ENCODE measurements at places on chromosomes 13 and 19.

DNA sequence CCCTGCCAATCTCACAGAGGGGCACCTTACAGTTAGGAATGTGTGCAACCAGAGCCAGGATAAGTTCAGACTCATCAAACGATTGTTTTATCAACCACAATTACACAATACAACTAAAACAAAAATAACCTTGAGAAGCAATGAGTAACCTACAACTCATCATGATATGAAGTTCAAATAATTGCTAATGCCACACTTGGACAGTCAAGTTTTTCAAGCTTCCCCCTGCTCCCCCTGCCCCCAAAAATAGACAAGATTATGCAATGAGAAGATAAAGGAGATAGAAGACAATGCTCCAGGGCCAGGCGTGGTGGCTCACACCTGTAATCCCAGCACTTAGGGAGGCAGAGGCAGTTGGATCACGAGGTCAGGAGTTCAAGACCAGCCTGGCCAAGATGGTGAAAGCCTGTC lies 13.6 kb upstream of the KPNA3 start:
- no peak for DNase-seq

DNA sequence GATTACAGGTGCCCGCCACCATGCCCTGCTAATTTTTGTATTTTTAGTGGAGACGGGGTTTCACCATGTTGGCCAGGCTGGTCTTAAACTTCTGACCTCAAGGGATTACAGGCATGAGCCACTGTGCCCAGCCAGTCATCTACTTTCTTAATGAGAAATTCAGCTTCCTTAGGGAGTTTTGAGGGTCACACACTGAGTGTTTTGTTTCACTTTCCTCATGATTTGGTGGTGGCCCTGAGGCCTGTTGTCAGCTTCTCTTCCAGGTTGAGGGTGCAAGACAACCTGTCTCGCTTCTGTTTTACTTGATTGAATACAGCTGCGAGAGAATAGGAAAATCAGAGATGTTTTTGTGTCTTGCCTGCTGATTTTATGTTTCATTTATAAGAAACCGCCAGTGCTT lies 9.9 kb downstream of the FRY start:
- DNase-seq = no peak

DNA sequence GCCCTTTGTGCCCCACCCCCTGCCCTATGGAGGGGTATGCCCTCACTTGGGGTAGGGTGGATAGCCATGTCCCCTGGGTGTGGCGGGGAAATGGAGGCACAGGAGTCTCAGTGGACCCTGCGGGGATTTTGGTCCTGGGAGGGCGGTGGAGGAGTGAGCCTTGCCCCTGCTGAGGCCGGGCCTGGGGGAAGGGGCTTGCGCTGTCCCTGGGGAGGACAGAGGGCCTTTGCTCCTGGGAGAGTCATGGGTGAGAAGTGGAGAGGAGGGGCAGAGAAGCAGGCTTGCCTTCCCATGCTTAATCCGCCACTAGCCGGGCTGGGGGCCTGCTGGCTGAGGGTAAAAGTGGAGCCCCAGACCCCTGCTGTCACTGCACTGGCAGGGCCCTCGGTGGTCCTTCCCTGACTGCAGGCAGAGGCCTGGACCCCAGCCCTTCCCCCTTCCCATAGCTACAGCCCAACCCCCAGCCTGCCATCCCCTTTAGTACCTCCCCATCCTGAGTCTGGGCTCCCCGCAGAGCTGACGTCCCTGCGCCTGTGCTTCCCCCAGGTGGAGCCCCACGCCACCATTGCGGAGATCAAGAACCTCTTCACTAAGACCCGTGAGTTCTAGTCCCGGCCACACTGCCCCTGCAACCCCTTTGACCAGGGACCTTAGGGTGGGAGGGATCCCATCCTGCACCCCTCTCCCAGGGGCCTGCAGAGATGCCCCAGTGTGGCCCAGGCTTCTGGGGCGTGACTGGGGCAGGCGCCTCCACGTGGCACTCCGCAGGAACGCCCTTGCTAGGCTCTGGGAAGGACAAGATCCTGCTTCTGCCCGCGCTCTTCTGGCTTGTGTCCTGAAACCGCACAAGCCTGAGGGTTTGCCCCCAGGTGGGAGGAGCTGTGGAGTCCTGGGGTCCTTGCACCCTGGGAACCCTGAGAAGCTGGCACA lies 8.9 kb downstream of the NDUFB7 start:
- DNase-seq = no peak

GRCh38 chr19:11704626-11705025 lies 34.1 kb downstream of the ZNF823 start:
- DNase-seq = no peak

DNA sequence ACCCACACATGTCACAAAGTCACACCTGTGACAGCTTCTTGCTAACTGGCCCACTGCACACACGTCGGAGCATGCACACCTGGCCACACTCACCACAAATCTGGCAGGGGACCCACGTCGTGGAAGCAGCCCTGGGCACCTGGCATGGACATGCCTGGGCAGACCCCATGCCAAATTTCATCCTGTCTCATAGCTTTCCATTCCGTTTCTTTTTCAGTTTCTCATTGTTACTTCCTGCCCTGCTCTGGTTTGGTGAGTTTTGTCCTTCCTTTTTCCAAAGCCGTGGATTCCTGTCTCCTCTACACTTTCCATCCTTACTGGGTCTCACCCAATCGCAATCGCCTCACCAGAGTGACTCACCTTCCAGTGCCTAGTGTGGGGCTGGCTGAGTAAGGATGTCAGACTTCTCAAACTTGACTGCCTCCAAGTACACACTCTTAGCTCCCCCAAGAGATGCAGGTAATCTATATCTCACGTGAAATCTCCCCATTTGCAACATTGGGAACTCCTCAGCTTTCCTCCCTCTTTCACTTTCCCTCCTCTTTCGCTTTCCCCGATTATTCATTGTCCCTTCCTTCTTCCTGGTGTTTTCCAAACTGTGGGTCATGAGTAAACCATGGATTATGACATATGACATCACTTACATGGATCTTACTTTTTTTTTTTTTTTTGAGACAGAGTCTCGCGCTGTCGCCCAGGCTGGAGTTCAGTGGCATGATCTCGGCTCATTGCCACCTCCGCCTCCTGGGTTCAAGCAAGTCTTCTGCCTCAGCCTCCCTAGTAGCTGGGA lies 1.6 kb upstream of the BBC3 start:
- no peak for DNase-seq

DNA sequence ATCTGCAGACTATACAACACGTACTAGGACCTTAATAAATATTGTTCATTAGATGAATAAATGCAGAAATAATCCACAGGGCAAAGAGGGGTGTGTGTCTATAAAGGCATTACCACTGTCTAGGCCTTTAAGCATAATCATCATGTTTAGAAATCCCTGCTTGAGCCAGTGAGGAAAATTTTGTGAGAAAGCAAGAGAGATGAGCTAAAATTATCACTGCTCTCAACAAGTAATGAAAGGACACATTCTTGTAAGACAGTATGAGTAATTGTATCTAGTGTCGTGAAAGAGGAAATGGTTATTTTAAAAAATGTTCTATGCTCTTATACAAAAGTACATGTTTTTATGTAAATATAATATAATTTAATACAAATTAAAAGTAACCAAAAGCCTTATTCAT lies 1699.4 kb downstream of the PCDH9 start:
- no peak for DNase-seq

DNA sequence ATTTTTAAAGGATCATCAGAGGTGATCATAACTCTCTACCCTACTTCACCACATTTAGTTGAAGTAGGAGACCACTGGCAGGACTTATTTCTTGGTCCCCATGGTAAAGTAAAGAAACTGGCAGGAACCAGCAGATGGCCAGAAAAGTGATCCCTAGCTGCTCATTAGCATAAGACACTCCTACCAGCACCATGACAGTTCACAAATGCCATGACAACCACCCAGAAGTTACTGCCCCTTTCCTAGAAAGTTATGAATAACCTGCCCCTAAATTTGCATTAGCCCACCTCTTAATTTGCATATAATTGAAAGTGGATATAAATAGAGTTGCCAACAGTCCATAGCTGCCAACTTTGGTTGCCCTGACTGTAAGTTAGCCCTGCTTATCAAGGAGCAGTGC lies 18.4 kb upstream of the RUBCNL start:
- no peak for DNase-seq

DNA sequence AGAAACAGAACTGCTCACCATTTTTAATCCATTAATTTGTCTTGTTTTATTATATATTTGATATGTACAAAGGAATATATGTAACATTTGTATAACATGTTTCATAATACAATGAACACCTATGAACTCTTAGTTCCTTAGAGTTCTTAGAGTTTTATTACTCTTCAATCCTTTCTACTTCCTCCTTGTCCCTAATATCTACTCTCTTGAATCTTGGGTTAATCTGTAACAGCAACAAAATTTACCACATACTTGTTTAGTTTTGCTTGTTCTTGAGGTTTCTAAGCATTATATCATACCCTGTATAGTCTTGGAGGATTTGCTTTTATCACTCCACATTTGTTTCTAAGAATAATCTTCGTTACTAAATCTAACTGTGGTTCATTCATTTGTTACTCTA lies 151.4 kb downstream of the PDS5B start:
- no peak for DNase-seq

DNA sequence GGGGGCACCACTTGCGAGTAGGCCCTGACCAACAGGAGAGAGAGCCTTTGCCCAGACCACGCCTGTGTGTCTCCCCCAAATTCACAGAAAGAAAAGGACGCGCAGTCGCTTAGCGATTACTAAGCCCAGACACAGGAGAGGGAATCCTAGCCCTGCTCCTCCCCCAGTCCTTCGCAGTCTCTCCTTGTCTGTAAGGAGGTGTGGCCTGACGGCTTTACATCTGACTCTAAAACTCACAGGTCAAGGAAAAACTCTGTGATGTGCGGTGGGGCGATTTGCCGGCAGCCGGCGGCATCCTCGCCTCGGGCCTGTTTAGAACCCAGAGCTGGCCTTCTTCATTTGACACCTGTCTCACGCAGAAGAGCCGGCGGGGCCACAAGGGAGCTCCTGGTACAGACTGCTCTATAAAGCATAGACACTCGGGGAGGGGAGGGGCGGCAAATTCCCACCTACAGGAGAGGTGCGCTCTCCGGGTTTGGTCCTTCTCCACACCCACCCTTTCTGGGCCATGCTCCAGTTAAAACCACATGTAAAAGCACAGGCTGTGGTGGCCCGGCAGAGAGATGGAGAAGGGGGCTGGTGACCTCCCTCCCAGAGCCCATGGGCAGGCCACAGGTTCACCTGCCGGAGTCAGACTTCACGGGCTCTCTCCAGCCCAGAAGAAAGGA lies 17.8 kb downstream of the GPR12 start:
- no peak for DNase-seq

- no peak for DNase-seq
Observed at GRCh38 chr13:41025518-41025917, 6.4 kb upstream of the ELF1 start.

- DNase-seq = no peak
Observed at GRCh38 chr19:32458500-32459123, 53.0 kb downstream of the DPY19L3 start.

DNA sequence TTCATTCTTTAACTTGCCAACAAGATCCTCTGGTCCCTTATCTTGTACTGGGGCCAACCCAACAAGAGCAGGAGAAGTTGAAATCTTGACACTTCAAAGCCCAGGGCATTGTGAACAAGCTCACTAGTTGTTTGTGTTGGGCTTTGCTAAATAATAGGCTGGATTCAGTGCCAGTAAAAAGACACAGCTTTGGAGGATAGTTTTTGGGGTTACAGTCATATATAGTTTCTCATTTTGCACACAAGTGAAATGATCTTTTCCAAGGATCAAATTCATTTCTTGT lies 30.3 kb upstream of the LRCH1 start:
- DNase-seq = no peak

GRCh38 chr19:14434543-14435319 lies 1.6 kb downstream of the PKN1 start:
- no peak for DNase-seq

DNA sequence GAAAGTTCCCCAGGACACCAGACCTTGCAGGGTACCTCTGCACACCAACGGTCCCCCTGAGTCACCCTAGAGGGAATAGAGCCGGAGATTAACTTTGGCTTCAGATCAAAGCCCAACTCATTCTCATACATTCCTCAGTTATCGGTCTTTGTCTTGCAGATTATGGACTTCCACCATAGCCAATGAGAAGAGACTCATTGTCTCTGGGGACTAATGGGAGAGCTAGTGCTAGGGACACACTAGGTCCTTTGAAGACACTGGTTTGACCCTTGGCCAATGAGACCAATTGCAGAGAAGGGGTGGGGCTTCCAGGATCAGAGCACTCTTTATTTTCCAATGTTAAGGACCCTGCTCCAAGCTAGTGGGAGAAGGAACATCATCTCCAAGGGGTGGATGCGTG lies 6.1 kb downstream of the KLK7 start:
- no peak for DNase-seq

GRCh38 chr13:91058066-91058465 lies 289.4 kb upstream of the MIR17HG start:
- no peak for DNase-seq

GRCh38 chr13:47628666-47629065 lies 372.4 kb downstream of the SUCLA2 start:
- no peak for DNase-seq

GRCh38 chr13:32443111-32443510 lies 15.2 kb upstream of the N4BP2L1 start:
- no peak for DNase-seq

GRCh38 chr19:20153281-20153680 lies 13.7 kb upstream of the ZNF486 start:
- no peak for DNase-seq

All from T-helper 9 cell (primary cell).